ENCODE measurements at places on chromosomes 2 and 18.

DNA sequence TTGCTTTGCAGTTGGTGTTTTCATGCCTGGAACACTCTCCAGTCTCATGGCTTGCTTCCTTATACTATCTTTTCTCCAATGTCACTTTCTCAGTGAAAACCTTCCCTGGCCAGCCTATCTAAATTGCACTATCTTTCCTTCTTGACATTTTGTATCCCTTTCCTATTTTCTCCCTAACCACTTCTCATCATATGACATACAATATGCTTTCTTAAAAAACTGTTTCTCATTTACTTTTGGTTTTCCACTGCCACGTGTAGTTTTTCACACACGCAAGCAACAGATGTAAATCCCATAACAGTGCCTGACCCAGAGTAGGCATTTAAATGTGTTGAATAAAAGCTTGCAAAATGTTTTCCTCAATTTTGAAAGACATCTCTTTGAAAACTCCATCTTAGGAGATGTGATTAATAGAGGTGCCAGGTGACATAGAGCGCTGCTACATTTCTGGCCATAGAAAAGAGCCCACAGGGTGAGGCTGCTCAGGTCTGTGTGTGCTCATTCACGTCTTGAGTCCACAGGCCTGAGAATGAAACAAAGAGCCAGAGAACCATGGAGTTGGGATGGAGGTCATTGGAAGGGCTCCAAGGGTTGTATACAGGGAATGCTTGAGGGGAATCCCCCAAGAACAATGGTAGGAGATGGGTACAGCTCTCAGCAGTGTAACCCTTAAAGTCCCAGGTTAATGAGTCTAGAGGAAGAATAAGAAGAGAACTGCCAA lies 12.7 kb downstream of the ZNF24 start:
- DNase-seq = no peak

GRCh38 chr18:77209587-77209986 lies 40.1 kb upstream of the GALR1 start:
- no peak for DNase-seq

DNA sequence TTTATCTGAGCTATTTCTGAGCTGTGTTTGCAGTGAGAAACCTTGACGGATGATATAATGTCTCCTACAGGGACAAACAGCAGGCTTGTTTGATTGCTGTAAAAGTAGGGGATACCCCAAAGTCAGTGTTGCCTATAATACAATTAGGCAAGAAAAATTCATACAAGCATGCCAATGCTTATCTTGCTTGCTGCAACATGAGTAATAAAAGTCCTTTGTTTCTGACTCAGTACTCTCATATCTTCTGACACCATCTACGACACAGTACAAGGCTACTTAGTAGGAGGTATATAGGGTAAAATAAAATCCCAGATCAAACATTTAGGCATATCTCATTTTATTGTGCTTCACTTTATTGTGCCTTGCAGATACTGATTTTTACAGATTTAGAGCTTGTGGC lies 33.0 kb downstream of the ERBB4 start:
- no peak for DNase-seq

GRCh38 chr2:2022941-2023586 lies 278.7 kb upstream of the PXDN start:
- no peak for DNase-seq

- no peak for DNase-seq
Measured at GRCh38 chr2:162559194-162559593, 215.3 kb downstream of the GCA start.

DNA sequence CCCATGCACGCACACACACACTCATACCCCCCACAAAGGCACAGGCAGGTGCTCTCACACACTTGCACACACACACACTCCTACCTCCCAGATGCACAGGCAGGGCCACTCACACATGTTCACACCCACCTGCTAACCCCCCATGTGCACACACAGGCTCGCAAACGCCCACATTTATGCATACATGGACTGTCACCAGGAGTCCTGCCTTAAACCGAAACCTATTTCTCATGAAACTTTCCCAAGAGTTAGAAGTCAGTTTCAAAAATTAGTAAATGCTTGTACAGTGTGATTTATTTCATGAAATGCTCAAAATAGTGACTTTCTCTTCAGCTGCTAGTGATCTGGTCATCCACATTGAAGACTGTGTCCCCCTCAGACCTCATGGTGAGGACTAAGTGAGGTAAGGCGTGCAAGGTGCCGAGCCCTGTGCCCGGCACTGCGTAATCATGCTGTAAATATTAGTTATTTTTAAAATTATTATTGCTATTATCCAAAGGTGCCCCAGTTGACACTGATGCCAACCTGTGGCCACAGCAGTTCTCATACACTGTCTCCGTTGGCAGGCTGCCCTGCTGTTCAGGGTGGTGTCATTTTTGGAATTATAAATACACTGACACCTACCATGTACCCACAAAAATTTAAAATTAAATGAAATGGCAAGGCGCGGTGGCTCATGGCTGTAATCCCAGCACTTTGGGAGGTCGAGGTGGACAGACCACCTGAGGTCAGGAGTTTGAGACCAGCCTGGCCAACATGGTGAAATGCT lies 12.4 kb downstream of the CNNM4 start:
- DNase-seq = no peak

GRCh38 chr2:85275984-85276540 lies 51.7 kb downstream of the TGOLN2 start:
- DNase-seq = no peak

Data from NCI-H1092 treated with DMSO at 0.1 percent for 48 hours (cell line).